CD8-positive, alpha-beta T cell (primary cell): ENCODE measurements at places on chromosomes 3 and 15.

DNA sequence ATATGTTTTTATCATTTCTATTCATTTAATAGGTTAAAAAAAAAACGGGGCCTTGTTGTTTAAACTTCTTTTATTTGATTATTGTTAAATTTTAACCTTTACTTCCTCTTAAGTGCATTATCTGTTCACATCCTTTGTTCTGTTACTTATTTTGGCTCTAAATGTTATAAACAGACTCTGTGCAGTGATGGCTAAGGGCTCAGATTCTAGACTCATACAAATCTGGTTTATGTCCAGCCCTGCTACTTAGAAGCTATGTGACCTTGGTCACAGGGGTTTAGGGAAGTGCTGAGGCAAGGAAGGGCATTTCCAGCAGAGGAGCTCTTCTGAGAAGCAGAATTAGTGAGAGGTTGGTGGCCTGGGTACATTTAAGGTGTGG is 55.3 kb upstream of the VILL start:
- no peak for DNase-seq

- no peak for DNase-seq
Measured at GRCh38 chr15:81013396-81013929, 12.7 kb downstream of the TLNRD1 start.

GRCh38 chr3:39550354-39551051 is 83.0 kb downstream of the MOBP start:
- no peak for DNase-seq

DNA sequence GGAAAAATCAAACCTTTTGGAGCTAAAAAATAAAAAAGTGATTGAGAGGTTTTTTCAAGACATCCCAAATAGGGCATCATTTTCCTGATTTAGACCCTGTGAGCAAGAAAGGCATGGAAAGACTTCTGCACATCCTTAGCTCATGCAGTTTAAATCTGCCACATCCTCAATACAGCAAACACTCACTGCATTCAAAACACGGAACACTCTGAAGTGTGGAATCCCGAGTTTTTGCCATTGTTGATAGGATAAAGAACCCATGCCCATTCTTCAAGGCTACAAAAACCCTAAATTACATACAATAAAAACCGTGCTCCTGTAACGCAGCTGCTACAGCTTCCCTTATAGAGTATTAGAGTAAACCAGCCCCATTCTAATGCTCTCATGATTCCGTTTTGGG is 346.8 kb downstream of the GABRG3 start:
- no peak for DNase-seq

DNA sequence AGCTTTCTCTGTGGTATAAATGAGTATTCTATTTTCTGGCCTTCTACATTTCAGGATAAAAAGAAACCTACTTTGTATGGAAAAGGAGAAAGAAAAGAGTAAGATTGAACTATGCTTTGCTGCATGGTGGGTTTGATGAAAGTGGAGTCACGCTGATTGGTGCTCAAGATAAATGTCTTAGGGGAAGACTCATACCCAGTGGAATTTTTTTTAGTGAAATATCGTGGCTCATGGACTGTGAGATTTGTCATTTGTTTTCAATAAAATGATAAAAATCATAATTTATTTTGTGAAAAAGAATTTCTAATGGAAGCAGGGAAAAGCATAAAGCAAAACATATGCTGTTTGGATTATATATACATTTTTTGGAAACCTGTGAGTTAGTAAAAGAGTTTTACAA is 292.5 kb downstream of the ZPLD1 start:
- no peak for DNase-seq

DNA sequence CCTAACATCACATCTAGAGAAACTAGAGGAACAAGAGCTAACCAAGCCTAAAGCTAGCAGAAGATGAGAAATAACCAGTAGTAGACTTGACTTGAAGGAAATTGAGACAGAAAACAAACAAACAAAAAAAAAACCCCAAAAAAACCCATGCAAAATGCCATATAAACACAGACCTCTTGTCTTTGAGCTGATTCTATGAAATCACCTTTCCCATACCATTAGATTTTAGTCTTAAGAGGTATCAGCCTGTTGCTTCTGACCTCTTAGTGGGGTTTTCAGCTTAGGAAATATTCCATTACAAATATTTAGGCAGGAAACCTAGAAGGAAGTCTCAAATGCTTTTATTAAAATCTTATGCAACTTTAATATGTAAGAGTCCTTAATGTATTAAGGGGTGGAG is 23.9 kb upstream of the ST3GAL6 start:
- no peak for DNase-seq

DNA sequence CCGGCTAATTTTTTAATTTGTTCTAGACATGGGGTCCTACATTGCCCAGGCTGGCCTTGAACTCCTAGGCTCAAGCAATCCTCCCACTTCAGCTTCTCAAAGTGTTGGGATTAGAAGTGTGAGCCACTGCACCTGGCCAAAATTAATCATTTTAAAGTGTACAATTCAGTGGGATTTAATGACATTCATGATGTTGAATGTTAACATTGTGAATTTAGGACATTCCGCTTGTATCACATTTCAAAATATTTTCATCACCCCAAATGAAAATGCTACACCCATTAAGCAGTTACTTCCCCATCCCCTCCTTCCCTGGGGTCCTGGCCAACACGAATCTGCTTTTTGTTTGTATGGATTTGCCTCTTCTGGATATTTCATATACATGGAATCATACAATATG is 62.1 kb upstream of the CGNL1 start:
- no peak for DNase-seq

- DNase-seq: no peak
Measured at GRCh38 chr3:16378920-16379319, 113.9 kb downstream of the OXNAD1 start.

- DNase-seq: peak; percentile 51
Measured at GRCh38 chr3:39267631-39268548, 11.9 kb downstream of the CX3CR1 start.

DNA sequence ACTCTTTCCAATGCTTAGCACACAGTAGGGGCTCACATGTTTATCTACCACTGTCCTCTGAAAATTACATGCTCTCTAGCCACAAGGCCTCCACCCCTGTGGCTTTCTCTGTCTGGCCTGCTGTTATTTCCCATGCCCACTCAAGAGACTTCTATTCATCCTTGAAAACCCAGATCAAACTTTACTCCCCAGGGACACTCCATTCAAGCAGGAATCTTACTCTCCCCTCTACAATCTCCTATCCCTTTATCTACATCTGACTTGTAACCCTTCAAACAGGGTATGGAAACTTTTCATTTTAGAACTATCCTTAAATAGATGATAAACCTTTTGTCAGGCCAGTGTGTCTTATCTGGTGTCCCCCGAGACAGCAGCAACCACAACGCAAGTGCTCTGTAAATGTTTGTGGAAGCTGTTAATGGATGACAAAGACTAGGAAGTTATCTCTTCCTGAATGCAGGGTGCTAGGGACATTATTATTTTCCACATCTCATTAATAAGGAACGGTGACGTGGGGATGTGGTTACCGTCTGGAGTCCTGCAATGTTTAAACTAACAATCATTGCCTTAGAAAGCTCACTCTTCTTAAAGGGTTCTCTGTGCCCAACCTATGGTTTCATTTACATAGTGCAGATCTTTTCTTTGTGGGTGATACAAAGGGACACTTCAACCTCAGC is 322.3 kb downstream of the ARRDC4 start:
- no peak for DNase-seq

DNA sequence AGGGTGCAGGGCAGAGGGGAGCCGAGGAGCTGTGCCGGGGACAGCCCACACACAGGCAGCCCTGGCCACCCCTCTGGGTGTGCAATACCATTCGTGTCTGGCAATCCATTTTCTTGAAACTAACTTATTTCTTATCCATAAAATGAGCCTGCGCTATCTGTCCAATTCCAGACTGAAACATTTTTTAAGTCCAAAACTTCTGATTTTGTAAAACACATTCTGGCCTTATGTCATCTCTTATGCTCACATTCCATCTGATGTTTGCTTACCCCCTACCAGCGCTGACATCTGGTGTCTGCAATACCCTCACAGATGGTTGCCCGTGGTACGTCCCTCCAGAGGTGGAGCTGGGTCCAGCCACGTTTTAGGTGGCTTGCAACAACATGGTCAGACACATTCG is 31.8 kb downstream of the PCSK6 start:
- no peak for DNase-seq

DNA sequence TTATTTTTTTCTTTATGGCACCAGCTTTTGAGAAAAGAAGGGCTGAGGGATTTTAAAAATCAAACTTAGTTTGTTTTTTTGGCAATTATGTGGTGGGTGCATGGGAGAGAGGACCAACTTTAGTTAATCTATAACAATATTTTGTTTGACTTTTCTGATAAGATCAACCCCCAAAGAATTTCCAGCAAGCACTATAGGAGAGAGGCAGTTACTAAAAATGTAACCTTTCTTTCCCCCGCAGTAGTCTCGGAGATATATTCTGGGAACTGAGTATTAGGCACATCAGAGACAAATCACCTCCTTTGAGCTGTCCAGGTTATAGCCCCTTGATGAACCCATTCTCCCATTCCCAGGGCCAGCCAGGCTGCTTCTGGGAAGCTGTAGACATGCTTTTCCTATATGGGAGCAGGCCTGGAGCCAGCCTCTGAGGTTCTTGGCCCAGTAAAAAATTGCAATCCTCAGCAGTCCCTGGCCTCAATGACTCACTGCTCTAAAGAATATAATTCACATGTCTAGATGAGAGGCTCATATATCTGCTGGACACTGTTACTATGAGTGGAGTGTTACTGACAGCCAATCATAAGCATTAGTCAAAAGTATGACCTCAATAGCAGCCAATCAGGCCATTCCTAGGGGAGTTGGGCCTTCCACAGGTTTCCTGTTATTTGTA is 138.3 kb upstream of the AGBL1 start:
- no peak for DNase-seq

GRCh38 chr15:88115486-88116152 is 140.9 kb downstream of the NTRK3 start:
- DNase-seq: no peak

- no peak for DNase-seq
Measured at GRCh38 chr3:139827833-139828232, 107.2 kb upstream of the CLSTN2 start.

DNA sequence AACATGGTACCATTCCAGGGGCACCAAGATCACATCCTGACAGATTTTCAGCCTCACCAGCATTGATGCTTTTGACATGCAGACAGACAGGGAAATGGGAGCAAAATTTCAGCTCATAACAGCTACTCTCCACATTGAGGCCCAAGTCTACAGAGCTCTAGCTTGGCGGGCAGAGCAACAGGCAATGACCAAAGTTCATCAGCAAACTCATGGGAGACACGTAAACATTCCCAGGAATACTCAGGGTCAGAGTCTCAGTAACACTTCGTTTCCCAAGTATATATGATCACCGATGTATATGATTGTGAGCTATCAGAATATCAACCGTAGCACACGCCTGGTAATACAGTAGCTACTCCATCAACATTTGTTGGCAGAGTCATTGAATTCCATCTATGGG is 59.2 kb upstream of the SLC24A5 start:
- no peak for DNase-seq

- no peak for DNase-seq
Measured at GRCh38 chr3:150150633-150151032, 179.9 kb upstream of the PFN2 start.
